ENCODE measurements at places on chromosomes 12 and 14.

DNA sequence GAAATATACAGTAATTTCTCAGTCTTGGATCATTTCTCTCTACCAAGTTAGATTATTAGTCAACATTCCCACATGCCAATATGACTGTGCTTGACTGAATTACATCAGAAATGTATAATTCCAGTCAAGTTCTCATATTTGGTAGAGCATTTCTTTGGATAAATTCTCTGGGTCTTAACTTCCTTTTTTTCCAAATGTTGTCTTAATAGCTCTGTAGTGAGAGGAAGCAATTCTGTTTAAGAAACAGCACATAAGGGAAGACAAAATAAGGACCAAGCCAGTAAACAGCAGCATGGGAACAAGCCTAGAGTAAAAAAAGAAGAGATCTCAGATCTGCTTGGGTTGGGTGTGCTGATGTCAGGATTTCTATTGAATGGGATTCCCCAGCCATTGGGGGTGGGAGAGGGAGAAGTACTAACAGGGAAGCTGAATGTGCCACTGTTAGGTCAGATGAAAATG lies 14.2 kb upstream of the DYRK2 start:
- no peak for DNase-seq

GRCh38 chr12:122893208-122894153 lies 2.4 kb downstream of the VPS37B start:
- DNase-seq: no peak

- no peak for DNase-seq
Measured at GRCh38 chr14:102675396-102675795, 82.9 kb downstream of the RCOR1 start.

- DNase-seq: no peak
Measured at GRCh38 chr12:32734952-32735351, 20.7 kb downstream of the YARS2 start.

- no peak for DNase-seq
Measured at GRCh38 chr12:19021646-19022045, 107.9 kb upstream of the PLEKHA5 start.

DNA sequence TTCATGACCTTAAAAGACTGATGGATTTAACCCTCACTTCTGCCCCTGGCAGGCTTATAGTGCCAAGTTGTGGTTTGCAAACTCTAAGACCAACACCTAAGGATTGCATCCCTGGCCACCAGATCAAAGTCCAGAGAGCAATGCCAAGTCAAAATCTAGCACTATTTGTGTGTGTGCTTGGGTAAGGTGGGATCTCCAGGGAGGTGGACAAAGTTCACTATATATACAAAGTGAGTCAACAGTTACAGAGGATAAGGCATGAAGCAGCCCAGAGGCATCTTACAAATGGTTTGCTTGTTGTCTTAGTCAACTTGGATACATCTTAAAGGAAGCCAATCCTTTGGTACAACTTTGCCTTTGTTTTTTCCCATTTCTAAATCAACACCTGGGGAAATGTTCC lies 137.3 kb downstream of the MSRB3 start:
- DNase-seq: no peak

DNA sequence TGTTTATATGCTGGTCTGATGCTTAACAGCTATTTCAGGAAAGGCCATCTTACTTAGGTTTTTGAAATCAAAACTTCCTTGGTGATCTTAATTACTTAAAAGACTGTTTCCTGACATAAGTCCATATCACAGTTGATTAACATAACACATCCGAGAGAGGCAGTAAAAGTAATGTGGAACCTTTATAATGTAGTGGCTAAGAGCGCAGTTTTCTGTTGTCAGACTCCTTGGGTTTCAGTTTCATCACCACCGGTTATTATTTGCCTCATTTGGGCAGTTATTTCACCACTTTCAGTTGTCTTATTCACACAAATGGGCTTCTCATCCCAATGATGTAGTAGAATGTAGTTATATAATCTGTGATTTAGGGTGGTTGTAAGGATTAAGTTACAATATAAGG lies 30.9 kb downstream of the TBC1D15 start:
- peak; percentile 40 for DNase-seq

DNA sequence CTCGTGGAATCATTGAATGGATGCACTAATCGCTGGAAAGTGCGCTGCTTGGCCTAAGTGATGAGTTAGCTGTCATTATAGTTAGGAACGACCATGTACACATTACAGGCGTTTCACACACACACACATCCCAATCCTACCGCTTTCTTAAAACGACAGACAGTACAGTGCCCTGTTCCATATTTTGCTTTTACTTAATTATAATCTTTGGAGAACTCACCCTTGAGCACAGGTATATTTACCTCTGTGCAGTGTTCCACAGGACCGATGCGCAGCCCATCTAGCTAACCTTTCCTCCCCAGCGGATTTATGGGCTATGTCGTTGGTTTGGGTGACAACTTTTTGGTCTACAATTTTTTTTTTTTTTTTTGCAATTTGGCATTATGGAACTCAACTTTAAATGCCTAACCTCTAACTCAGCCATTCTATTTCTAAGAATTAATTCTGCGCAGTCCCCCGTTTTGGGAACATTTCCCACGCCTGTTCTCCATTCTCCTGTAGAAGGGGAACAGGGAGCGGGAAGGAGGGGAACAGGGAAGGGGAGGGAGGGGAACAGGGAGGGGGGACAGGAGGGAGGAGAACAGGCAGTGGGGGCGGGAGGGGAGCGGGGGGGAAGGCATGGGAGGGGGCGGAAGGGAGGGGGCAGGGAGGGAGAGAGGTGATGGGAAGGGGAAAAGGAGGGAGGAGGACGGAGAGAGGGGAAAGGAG lies 663 bp upstream of the ULK1 start:
- no peak for DNase-seq

GRCh38 chr14:55294603-55295002 lies 23.4 kb downstream of the FBXO34 start:
- DNase-seq: no peak

GRCh38 chr12:45304514-45305178 lies 88.8 kb downstream of the ANO6 start:
- no peak for DNase-seq

DNA sequence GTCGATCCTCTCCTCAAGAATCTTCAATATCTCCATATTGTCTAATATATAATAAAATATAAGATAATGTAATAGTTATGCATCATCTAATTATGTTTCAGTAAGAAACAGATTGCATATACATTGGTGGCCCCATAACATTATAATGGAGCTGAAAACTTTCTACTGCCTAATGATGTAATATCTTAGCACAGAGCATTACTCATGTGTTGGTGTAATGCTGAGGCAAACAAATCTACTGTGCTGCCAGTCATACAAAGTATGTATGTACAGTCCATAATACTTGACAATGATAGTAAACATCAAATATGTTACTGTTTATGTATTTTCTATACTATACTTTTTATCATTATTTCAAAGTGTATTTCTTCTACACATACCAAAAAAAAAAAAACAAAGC lies 128.7 kb downstream of the CPNE8 start:
- DNase-seq: no peak

- no peak for DNase-seq
Measured at GRCh38 chr12:11882301-11883019, 188.3 kb upstream of the BCL2L14 start.

DNA sequence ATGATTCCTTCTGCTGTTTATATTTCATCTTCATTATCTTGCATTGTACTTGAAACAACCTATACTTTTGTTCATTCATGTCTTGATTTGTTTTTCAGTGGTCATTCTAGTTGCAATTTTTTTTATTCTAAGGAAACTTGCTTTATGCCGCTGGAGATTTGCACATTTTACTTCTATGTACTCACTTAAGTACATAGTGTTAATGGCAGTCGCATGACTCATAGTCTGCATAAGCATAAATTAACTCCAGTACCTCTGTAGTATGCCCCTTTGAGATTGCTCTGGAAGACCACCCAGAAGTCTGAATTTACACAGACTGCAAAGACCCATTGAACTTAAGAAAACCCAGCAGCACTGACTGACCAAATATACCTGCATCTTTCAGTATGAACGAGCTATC lies 77.0 kb downstream of the MSRB3 start:
- no peak for DNase-seq

DNA sequence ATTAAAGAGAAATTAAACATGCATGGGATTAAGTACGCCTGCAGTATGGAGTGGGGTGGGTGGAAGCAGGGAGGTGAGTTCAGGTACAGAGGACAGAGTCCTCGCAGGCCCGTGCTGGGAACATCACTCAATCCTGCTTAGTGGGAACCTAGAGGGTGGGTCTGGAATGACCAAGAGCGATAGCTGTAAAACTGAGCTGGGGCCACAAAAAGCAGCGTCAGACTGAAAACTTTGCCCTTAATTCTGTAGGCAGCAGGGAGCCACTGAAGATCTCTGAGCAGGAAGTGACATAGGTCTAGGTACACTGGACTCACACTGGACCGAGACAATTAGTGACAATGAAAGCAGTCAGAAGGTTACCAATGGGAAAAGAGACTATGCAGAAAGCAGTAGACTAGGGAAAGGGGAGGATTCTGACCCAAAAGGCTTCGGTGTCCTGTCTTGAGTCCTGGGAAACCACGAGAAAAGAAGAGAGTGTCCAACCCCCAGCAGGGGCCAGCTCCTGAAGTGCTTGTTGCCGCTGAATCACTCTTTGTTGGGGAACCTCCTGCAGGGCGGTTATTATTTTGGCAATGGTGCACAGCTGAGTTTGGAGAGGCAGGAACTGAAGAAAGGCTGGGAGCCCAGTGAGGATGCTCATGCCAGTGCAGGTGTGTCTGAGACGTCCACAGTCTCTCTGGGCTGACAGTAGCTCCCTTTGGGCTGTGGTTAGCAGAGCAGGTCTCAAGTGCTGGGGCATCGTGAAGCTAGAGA lies 97.4 kb downstream of the PLXNC1 start:
- DNase-seq: peak; percentile 57

- no peak for DNase-seq
Measured at GRCh38 chr14:100345711-100346110, 22.6 kb downstream of the SLC25A47 start.

- no peak for DNase-seq
Measured at GRCh38 chr12:57488402-57489156, 711 bp downstream of the MARS1 start.

DNA sequence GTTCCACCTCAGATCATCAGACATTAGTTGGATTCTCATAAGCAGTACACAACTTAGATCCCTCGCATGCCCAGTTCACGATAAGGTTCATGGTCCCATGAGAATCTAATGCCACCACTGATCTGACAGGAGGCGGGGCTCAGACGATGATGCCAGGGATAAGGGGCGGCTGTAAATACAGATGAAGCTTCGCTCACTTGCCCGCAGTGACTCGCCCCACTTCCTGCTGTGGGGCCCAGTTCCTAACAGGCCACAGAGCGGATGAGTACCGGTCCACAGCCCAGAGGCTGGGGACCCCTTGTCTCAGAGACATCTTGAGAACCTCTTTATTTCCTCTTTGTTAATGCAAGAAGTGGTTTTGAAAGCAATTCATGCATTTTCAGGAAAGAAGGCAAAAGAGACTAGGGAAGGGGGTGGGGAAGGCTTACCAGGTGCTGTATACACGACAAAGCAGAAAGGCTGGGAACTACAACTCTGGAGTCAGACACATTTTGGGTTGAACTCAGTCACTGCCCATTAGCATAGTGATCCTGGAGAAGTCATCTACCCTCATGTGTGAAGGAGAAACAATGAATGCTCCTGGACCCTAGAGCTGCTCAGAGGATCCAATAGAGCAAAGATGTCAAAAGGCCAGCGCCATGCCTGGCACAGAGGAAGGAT lies 68.7 kb downstream of the EID3 start:
- DNase-seq: no peak

- DNase-seq: no peak
Measured at GRCh38 chr14:96035456-96035855, 3.7 kb upstream of the C14orf132 start.

GRCh38 chr14:94485944-94486841 lies 10.2 kb upstream of the SERPINA9 start:
- no peak for DNase-seq

DNA sequence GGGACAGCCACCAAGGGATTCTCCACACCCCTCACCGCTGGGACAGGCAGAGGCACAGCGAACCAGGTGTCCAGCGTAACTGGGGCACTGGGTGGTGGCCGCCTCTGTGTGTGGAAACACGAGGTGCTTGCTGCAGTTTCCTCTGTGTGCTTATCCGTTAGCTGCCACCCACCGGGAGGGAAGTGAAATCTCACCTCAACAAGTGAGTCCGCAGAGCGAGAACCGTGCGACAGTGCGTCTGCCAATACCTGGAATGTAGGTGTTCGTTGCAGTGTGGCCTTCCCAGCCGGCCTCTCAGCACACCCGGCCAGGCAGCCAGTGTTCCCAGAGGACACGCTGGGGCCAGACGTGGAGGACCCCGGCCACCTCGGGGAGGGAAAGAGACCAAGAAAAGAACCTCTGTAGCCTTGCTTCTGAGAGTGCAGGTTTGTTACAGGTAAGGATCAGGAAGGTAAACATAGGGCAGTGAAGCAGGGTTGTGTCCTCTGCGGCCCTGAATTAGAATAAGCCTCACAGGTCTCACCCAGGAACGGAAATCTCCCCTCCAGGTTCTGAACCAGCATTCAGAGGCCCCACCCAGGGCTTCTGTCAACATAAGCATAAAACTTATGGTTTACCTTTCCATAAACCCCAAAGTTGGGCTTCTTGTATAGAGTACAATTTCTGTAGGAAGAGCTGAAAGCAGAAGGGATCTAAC lies 1.5 kb downstream of the BCL2L14 start:
- no peak for DNase-seq

GRCh38 chr12:93616584-93617101 lies 44.2 kb downstream of the SOCS2 start:
- DNase-seq: peak; percentile 7

DNA sequence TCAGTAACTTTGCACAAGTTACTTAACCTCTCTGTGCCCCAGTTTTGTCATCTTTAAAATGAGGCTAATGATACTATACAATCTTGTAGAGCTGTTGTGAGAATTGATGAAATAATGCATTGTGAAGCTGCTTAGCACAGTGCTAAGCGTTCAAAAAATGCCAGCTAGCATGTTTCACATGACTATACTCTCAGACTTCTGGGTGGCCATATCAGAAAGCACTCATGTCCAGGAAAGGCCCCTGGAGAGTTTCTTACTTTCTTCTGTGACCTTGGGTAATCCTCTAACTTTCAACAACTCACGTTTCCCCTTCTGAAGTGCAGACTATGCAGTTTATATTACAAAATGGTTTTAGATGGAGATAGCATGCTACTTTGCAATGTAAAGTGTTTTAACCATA lies 68.1 kb downstream of the TPH2 start:
- DNase-seq: no peak

DNA sequence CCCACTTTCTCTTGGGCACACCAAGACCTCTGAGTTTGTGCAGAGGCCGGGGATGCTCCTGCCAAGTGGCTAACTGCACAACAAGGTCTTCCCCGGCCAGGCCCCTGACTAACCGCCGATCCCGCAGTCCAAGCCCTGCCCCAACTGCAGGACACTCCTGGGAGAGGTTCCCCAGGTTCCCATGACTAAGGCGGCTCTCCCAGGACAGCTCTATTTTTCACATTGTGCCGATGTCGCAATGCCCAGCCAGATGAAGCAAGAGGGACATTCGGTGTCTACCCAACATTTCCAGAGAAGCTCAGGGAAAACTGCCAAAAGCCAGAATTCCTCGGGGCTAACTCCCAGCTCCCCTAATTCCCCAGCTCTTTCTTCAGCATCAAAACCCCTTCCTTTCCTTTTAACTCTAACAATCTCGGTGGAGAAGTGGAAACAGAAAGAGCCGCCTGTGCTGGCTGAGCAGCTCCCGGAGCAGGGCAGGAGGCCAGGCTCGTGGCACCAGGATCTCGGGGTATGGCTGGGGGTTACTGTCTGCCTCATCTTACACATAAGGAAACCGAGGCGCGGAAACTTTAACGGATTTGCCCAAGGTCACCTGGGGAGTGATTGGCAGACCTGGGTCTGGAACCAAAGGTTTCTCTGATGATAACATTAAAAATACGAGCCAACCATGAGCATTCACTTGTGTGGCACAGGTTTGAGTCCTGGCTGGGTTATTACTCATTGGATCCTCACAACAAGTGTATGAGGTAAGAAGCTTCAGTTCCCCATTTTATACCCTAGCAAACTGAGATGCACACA lies 318.2 kb downstream of the BCL11B start:
- DNase-seq: peak; percentile 41

All from HL-60 (cell line).